M059J (cell line): ENCODE measurements at places on chromosomes 3 and 15.

GRCh38 chr3:120853416-120853815 is 54.6 kb upstream of the STXBP5L start:
- no peak for DNase-seq

DNA sequence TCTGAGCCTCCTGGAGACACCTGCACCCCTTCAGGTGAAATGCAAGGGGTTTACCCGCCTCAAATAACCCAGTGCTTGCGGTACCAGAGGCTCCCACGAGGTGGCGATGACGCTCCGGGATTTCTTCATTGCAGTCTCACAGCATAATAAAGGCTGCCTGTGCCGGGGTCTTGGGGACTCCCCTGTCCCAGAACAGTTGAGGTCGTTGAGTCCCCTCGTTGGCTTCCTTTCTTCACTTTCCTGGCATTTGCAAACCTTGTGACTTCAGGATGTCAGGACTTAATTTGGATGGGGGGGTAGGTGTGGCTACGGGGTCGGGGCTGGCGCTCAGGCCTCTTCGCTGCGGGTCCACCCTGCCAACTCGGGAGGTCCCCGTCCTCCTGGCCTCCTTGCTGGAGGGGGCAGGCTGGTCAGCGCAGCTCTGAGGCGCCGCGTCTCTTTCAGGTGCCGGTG is 1.3 kb downstream of the GNAT1 start:
- peak; percentile 45 for DNase-seq

DNA sequence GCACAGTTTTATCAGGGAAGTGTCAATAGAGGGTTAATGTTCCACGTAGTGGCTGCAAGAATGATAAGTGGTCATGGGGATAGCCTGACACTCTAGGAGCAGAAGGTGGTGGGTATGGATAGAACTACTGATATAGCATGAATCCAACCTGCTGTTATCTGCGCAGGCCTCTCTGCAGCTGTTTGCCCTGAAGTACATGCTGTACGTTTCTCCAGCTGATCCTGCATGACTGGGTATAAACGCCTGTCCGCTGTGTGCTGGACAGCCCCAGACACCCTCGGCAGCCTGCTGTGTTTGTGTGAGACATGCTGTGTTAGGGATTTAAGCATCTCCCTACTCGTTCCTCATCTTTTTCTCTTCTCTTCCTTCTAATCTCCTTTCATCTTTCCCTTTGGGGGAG is 87.1 kb downstream of the LPP start:
- DNase-seq, result no peak

GRCh38 chr15:95937128-95937528 is 393.4 kb upstream of the NR2F2 start:
- peak; percentile 25 for DNase-seq

DNA sequence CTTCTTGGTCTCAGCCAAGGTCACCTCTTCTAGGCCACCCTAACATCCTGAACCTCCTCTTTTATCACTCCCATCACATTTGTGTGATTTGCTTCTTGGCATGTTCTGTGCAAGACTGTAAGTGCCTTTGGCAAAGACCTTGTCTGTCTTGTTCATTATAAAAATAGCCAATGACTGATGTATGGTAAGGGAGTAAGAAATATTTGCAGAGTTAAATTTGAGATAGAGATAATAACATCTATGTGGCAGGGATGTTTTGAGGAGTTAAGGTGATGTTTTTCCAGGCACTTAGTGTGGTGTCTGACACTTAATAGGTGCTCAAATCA is 202.3 kb downstream of the CADPS start:
- DNase-seq, result no peak

GRCh38 chr3:20160230-20160629 is 25.8 kb downstream of the SGO1 start:
- DNase-seq, result no peak

DNA sequence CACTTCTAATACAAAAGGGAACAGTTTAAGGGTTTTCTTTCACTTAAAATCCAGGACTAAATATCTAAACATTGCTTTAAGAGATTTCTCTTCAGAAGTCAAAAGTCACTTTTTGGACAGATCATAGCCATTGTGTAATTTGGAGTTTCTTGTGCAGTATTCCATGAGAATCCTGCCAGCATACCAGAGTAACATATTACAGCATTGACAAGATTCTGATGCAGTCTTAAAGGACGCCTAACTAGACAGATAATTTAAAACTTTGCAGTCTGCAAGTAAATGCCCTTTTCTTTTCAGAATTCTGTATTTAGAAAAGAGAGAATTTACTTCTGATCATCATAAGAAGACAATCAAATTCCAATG is 17.5 kb upstream of the IGSF10 start:
- DNase-seq, result no peak

DNA sequence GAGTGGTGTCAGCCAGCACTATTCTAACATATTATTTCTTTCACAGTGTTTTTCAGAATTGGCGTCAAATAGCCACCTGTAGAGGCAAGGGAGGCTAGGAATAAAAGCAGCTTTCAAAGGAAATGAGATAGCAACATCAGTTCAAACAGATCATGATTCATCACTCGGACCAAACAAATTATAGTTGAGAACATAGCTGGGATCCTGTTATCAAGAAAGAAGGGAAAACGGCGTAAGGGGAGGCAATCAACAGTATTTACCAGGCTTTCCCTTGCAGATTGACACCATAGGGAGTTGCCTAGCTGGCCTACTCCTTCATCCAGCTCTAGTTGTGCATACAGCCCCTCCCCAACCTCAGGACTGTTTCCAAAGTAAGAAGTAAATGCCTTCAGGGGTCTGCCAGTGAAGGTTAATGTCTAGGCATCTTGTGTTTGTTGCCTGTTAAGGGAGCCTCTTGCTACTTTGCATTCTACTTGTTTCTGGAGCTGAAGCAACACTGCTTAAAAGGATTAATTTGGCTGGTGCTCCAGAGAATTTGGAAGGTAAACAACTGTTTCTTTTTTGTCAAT is 286.5 kb downstream of the NSUN3 start:
- DNase-seq, result no peak

DNA sequence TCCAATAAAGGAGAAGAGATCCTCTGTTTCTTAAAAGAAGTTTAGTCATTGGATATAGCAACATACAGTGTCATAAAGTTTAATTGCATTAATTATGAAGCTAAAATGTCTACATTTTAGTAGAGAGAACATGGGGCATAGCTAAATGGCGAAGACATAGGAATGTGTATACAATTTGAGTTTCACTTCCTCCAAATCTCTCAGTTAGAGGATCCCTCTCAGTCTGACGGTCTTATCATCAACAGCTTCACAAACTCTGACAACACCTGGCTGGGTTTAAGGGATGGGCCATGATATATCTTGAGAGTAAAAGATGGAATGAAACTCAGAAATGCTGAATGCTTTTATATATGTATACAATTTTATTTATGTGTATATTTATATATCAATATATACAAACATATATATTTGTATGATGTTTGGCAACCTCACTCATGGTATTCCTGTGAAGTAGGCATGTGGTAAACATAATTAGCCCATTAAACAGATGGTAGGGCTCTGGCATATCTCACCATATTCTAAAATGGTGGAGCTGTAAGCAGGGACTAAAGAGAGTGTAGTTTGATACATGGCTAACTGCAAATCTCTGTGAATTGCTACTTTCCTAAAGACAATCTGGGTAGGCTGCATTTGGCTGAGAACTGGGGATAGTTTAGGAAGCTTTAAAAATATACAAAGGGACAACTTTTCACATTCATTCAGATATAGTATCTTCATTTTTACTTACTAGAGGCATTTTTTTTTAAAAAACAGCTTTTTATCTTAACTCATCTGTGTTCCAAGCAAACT is 111.6 kb downstream of the TIGIT start:
- DNase-seq, result no peak

DNA sequence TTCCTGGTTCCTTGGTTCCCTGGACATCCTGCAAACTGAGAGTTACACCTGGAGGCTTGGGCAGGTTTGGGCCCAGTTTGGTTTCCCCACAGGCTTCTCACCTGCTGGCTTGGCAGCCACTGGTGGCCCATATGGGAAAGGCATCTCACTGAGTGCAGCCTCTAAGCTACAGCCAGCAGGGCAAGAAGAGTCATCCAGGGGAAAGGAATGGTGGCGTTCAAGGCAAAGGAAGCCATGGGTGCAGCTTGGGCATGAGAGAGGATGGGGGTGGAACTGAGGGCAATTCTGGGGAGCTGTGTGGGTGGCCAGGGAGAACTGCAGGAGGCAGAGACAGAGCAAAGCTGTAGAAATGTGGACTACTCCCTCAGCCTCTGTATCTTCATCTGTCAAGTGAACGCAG is 106.4 kb downstream of the EPHB1 start:
- no peak for DNase-seq

DNA sequence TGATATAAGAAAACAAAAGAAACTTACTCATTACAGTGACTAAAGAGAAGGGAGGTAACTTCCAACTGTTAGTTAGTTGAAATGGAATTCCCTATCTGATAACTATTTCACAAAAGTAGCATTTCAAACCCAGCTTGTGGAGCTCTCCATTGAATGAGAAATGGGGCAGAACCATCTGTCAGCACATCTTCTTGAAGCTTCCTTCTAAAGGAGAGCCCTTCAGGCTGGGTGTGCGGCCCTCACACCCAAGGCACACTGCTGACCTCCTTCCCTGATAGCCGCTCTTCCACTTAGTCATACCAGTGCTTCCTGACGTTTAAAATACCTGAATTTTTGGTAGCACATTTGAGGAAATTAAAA is 28.1 kb upstream of the VEPH1 start:
- DNase-seq, result peak; percentile 67

DNA sequence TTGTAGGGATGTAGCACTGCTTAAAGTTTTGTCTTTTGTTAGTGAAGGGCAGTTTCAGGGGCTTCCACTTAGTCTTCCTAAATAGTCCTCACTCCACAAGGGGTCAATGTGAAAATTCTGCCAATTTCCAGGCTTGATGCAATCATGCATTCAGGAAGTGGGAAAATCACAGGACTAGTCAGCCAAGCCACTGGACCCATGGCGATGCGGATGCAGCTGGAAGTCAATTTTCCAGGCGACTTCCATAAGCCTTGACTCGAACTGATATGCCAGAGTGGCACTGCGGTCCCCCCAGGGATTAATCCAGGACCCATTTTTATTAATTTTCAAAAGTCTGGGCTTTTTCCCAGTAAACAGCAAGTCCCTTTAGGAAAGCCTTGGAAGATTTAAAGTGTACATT is 26.1 kb downstream of the GBE1 start:
- no peak for DNase-seq

DNA sequence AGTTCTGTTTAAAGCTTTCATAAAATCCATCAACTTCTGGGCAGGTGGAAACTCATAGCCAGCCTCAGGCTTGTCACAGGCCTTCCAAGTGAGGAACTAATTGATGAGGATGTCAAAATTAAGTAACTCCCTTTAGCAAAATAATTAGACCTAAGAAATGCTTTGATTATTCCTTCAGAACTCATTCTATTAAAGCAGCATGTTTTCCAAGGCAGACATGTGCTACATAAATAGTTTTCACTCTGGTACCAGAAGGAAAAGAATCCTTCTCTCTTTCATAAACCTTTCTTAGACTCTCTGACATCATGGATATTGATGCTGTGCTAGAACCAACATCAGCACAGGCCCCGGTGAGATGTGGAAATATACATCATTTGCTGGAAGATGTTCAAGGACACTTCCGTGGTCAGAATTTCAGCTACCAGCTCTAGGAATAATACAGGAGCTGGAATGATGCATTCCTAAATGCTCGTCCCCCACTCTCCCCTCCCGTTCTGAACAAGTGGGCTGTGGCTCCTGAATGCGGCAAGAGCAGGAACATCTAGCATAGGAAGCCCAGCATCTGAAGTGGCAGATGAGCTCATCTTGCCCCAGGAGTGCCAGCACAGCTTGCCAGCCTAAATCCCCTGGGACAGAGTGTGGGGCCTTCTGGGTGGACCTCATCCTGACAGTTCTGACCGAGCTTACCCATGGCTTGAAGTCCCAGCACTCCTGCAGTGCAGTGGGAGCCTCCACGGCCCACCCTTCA is 82.4 kb downstream of the WWTR1 start:
- peak; percentile 90 for DNase-seq

DNA sequence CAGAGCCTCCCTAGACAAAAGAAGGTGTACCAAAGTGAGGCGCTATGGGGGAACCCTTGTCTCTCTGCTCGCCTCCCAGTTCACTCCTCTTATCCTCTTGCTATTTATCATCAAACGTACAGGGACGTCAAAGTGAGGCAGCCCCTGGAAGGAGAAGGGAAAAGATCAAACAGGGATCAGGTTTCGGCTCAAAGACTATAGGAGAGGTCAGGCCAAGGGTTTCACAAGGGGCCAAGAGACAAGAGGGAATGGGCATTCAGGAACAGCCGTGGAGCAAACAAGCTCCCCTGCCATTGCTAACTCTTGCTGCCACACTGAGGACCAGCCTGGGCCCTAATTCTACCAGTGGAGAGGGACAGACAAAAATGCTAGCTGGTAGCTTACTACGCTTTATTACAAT is 168.7 kb downstream of the GREM1 start:
- DNase-seq, result no peak

DNA sequence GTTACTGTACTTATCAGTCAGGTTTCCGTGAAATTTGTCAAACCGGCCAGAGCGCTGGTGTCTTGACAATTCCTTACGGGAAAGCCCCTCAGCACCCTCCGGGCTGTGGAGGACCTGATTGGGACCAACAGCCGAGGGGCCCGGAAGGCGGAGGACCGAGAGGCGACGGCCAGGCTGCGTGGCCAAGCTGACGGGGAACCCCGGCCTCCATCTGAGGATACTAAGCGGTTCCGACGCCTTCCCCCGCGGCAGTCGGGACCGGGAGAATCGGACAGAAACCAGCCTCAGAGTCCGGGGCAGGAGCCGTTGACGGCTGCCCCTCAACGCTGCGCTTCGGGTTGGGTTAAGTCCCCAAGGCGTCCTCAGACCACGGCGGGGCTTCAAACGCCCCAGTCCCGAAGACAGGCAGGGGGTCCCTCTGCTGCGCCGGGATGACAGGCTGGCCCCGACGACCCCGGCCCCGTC is 499 bp downstream of the ALDH1A2 start:
- DNase-seq, result no peak

DNA sequence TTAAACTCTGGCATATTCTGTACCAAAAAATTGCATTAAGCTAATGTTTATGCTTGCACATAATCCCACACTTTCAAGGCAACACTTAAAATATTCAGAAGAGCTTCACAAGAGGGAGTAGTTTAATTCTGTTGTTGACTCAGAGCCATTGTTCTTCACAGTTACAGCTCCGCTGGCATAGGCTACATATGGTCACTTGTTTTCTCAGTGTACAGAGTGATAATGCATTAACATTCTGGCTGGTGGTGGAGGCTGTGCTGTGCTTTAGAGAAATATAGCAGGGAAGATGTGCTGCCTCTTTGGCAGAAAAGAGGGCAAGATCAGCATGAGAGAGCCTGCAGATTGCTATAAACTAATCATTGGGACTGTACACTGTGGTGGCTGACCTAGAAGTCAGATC is 13.3 kb downstream of the NLGN1 start:
- DNase-seq, result no peak
